Uterus (tissue), 4 donors: ENCODE measurements at places on chromosomes 7 and 10. TPM values are rescaled to one million over a fixed set of nuclear protein-coding genes. Genes with fewer than 3 reads are reported as not detected.

The ATP6V1F gene
- total RNA-seq: 31.2 TPM

The MMRN2 gene
- 45.0 TPM for total RNA-seq

The SDK1 gene
- under 0.01 TPM for total RNA-seq

The CYP17A1 gene
- not detected for total RNA-seq

The SFTPD gene
- 0.58 TPM for total RNA-seq

The CPEB3 gene
- 2.6 TPM for total RNA-seq

The PDZD7 gene
- under 0.01 TPM for total RNA-seq

The ICA1 gene
- total RNA-seq: 33.0 TPM

The TIMM23 gene
- 42.1 TPM for total RNA-seq

The BAZ1B gene
- 41.8 TPM for total RNA-seq

The ITIH5 gene
- total RNA-seq: 8.4 TPM

The AGAP4 gene
- total RNA-seq: 25.4 TPM

The KIAA1549 gene
- total RNA-seq: 1.2 TPM

The EGFR gene
- 36.4 TPM for total RNA-seq

The PAX4 gene
- total RNA-seq: not detected

The TWIST1 gene
- 26.6 TPM for total RNA-seq

The ZNF239 gene
- 9.8 TPM for total RNA-seq

The MCM10 gene
- not detected for total RNA-seq

The ANKRD1 gene
- total RNA-seq: 0.64 TPM

The DNAJC12 gene
- 3.8 TPM for total RNA-seq

The HOXA4 gene
- total RNA-seq: 0.14 TPM
